Fibroblast of lung (primary cell): ENCODE measurements at places on chromosomes 1 and 21. TPM values are rescaled to one million over a fixed set of nuclear protein-coding genes. Genes with fewer than 3 reads are reported as not detected.

- no peak for DNase-seq
Observed at GRCh38 chr1:53250325-53250724, 12.0 kb upstream of the MAGOH start.

DNA sequence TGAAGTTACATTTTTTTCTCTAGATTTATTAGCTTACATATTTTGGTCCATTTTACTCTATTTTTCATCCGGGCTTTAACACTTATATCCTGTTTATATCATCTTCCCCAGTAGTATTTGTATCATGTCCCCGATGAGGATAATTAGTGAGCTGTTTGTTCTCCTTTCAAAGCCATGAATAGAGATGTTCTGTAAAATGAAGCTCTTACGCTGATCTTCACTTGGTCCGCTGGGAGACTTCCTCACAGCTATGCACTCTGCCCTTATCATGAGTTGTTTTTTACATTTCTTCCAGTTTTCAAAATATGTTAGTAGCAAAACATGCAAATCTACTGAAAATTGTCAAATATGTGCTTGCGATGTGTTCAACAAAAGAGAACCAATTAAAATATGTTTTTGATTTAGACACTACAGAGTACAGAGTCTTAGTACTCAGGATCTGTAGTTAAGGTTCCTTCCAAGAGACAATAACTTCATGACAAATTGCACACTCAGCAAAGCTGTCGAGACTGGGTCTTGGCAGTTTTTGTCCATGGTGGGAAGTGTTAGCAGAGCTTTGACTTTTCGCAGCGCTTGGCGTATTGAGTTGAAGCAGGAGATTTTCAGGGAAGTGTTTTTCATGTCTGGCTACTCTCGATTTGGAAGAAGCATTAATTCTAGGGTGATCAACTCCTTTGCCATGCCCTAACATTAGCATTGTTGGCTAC is 292.0 kb upstream of the ADAMTS5 start:
- no peak for DNase-seq

The MRPL9 gene
- total RNA-seq: 86.5 and 91.4 TPM in 2 replicates

GRCh38 chr21:45892916-45893739 is 88.4 kb upstream of the COL6A1 start:
- DNase-seq: no peak

The MAP1LC3C gene
- 0.26 and 0.66 TPM in 2 replicates for total RNA-seq

The HPDL gene
- total RNA-seq: 0.17 and 0.26 TPM in 2 replicates
